G401 (cell line): ENCODE measurements at places on chromosomes 7 and 10.
A peak's percentile ranks its signal among the peaks of the same experiment; 100 is the strongest.

- peak; percentile 70 for DNase-seq
Observed at GRCh38 chr10:125344573-125345171, 184.3 kb upstream of the CTBP2 start.

GRCh38 chr7:76278540-76278939 is 23.9 kb upstream of the HSPB1 start:
- DNase-seq: peak; percentile 46

DNA sequence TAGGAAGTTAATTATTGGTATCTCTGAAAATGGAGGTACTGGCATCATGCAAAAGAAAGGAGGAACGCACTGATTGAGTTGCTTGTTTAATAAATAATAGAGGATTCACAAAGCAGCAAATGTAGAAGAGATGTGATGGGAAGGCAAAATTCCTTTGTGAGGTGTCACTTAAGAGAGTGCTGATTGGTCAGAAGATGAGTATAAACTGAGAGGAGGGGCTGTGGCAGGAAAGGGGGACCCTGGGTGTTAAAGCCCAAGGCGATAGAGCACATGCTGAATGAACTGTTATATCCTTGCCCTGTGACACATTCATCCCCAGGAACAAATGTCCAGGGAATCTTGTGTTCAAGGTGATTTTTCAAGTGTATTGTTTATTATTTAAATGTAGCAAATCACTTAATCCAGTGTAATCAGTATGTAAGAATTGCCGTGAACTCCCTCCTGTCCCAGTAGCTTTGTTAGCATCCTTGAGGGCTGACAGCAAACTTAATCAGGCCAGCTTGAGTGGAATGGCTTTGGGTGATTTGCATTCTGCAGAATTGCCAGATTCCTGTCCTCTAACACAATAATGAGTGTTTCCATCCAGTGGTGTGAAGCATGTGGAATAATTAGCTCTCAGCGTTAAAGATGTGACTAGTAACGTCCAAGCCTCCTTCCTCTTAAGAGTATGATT is 111.9 kb downstream of the CHN2 start:
- no peak for DNase-seq

GRCh38 chr10:1488970-1489548 is 248.3 kb downstream of the ADARB2 start:
- no peak for DNase-seq

DNA sequence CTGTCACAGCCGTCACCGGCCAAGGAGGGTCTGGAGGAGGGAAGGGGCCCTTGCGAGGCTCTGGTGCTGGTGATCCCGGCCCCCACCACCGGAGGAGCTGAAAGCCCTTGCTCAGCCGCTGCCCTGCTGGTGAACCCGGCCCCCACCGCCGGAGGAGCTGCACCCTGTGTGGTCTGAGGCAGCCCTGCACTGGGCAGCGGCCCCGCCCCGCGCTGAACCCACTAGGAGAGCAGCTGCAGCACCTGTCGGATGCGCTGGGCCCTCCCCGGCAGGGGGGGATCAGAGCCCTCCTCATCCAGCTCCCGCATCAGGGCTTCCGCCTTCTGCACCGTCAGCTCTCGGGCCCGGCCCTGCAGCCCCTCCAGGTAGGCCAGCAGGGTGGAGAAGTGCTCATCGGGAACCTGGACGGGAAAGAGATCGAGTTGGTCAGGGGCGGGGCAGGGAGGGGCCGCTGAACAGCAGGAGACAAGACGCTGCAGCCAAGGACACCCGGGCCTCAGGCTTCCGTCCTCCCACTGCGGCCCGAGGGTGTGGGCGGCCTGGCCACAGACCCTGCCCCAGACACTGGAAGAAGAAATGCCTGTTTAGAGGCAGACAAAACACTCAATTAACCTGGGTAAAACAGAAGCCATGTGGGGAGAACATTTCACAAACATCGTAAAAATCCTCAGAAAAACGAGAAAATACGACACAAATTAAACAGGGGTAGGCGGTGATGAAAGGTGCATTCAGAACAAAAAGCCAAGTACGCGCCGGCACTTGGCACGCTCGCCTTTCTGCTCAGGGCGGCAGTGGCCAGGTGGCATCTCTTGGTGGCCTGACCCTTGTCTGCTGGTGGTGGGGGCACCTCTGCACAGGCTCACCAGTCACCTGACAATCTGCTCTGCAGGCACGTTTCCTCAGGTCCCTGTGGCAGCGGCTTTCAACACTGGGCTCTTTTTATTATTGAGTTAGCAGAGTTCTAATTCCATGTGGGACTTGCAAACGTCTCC is 14.7 kb downstream of the CYP2W1 start:
- DNase-seq: peak; percentile 64

GRCh38 chr10:6838118-6838517 is 258.0 kb upstream of the PRKCQ start:
- peak; percentile 19 for DNase-seq

- peak; percentile 57 for DNase-seq
Observed at GRCh38 chr10:97499561-97500296, 1.0 kb downstream of the UBTD1 start.

GRCh38 chr10:17643339-17643754 is 604 bp upstream of the STAM start:
- DNase-seq: no peak

GRCh38 chr10:68870061-68870460 is 31.1 kb upstream of the DDX50 start:
- no peak for DNase-seq

DNA sequence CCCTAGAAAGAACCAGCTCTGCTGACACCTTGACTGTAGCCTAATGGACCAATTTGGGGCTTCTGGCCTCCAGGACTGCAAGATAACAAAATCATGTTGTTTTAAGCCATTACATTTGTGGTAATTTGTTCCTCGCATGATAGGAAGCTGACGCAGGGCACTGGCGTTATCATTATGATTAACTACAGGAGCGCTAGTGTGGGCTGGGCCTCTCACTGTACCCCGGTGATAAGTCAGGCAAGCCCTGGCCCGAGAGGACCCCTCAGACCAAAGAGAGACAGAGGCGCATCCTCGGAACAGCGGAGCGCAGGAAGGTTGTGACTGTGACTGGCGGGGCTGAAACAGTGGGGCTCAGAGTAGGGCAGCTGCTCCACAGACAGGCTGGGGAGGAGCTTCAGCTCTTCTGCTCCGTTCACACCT is 150.3 kb upstream of the CHST15 start:
- no peak for DNase-seq

DNA sequence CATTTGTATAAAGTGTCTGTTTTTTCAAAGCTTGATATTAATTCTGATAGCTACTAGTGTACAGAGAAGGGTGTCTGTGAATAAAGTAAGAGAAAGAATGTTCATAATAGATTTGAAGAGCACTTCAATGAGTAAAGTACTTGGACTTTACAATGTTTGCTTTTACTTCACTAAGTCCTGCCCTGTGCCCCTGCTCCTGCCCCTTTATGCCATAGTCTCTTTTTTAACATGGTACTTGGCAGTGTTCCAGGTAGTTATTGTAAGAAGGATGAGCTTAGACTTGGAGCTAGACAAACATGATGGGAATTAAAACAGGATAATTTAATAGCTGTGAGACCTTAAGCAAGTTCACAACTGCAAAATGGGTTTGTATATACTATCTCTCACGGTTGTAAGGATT is 41.0 kb downstream of the ZEB1 start:
- no peak for DNase-seq

DNA sequence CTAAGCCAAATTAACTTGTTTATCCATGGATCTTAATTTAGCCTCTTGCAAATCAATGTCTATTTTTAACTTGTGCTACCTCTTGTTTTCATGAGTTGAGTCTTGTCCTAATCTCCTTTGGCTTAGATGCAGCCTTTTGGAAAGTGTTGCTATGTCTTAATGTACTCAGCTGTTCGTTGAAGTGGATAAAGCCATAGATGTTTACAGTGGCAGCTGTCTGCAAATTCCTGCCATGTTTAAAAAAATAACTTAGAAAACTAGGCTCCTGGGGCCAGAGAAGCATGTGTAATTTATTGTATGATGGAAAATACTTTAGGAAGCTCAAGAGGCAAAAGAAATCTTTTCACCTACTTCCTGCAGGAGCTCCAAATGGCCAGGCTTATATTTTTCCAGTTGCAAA is 253.1 kb upstream of the RHOBTB1 start:
- no peak for DNase-seq

DNA sequence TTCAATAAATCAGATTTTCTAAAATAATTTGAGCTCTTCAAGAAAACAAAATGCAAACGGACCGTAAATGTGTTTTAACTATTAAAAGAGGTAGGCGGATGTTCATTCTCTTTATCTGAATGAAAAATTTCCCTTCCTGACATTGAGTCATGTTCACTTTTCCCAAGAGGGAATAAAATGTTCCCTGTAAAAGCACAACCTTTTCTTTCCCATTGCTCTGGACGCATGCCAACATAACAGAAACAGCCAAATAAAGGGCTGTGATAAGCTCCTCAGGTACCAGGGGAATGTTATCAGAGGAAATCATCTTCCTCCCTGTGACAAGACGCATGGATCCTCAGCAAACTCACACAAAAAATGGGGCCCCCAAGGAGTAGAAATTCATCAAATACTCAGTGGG is 251.8 kb downstream of the MTERF1 start:
- peak; percentile 89 for DNase-seq

DNA sequence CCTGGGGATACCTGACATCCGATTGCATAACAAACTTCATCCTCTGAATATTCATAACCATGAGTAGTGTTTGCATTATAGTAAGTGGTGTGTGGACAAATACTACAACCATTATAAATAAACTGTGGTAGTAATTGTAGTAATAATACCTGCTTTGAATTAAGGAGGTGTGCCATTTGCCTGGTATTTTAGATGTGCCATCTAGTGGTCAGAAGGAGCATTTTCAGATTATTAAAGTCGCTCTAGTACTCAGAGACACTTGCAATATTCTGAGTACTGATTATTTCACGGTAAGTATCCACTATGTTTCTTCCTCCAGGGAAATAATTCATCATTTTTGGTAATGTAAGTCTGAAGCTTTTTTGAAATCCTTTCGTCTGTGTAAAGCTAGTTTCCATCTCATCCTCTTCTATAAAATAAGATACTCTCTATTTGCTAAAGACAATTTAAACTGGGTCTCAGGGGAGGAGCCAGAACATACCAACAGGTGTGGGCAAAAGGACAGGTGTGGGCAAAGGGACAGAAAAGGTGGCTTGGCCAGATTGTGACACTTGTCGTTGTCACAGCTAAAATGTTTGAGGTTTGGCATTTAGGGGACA is 115.3 kb upstream of the WDR11 start:
- peak; percentile 59 for DNase-seq

- DNase-seq: no peak
Observed at GRCh38 chr10:57952741-57953140, 315.0 kb downstream of the IPMK start.

DNA sequence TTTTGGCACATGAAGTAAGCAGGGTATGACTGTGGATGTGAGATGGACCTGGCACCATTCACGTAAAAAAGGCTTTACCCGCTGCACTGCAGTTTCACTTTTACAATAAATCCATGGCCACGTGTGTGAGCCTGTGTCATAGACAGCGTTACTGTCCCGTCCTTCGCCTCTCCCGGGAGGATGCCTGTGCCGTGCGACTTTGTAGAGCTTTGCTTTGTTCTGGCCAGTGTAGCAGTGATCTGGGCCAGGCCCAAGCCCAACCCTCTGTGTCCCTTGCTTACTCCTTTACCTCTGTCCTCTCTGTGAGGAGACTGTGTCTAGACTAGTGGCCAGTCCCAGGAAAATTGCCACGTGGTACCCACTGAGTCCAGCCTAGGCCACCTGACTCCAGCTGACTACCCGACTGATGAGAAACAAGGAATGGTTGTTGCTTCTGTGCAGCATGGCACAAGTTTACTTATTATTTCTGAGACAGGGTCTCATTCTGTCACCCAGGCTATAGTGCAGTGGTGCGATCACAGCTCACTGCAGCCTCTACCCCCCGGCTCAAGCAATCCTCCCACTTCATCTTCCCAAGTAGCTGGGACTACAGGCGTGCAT is 48.1 kb downstream of the JAKMIP3 start:
- DNase-seq: no peak

GRCh38 chr10:44628921-44629320 is 244.0 kb upstream of the CXCL12 start:
- no peak for DNase-seq

- DNase-seq: no peak
Observed at GRCh38 chr10:13989616-13990015, 341.1 kb downstream of the FRMD4A start.

DNA sequence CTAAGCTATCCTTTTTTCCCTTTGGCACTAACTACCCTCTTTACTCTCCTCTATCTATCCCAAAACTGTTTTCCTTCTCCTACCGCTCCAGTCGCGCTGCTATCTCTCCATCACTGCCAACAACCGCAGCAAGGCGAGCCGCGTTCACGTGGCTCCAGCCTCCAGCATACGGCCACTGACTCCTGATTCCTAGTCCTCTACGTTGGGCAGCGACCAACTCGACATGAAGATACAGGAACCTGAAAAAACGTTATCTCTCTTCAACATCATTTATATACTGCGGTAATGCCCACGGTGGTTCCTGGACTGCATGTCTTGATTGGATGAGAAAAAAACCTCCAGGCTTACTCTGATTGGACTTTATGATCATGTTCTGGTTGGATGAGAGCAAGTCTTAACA is 129.5 kb downstream of the ZNF716 start:
- DNase-seq: no peak

DNA sequence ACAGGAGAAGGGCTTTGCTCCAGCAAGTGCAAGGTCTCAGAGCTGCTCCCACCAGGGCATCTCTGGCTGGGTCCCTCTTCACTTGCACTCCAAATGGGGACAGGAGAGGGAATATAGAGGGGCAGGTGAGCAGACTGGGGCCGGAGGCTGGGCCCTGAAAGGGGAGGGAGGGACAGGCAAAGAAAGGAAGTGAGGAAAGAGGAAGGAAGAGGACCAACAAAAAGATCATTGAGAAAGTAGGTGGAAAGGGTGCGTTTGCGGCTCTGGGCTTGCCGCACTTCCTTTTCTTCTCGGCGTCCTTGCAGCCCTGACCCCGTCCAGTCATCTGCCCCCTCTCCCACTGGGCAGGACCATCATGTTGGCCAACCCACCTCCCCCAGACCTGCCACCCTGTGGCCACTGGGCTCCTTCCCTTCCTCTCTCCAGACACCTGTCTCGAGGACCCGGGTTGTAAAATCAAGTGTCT is 14.0 kb downstream of the ITPRIP start:
- DNase-seq: no peak

DNA sequence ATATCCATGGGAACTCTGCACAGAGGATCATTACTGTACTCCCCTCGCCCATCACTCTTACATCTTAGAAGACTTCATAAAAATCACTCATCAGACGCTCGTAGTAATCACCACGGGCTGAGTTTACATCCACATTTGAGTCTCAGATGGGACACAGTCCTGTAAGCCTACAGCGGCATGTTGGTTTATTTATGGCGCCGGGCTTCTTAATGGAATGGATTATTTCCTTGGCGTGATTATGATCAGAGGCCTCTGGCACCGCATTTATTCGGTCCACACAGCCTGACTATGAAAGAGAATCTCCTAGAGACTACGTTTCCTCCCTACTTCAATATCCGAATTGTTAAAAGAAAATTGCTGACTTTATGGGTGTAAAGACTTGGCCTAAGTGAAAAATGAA is 123.5 kb upstream of the FRMD4A start:
- no peak for DNase-seq

DNA sequence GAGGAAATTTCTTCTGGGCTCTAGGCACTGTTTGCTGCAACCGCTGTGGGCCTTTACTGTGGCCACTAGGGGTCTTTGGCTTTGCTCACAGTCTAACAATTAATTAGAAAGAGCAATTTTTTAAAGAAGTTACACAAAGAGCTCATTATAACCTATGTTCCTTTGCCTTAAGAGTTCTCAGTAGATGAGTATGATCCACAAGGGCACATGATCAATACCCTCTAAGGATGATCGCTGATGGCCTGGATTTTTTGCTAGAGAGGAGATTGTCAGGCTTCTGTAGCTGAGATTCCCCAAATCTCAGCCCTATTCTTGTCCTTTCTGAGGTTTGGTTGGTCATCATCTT is 80.8 kb upstream of the RHOBTB1 start:
- peak; percentile 19 for DNase-seq
